ENCODE measurements at places on chromosomes 13 and 19.

DNA sequence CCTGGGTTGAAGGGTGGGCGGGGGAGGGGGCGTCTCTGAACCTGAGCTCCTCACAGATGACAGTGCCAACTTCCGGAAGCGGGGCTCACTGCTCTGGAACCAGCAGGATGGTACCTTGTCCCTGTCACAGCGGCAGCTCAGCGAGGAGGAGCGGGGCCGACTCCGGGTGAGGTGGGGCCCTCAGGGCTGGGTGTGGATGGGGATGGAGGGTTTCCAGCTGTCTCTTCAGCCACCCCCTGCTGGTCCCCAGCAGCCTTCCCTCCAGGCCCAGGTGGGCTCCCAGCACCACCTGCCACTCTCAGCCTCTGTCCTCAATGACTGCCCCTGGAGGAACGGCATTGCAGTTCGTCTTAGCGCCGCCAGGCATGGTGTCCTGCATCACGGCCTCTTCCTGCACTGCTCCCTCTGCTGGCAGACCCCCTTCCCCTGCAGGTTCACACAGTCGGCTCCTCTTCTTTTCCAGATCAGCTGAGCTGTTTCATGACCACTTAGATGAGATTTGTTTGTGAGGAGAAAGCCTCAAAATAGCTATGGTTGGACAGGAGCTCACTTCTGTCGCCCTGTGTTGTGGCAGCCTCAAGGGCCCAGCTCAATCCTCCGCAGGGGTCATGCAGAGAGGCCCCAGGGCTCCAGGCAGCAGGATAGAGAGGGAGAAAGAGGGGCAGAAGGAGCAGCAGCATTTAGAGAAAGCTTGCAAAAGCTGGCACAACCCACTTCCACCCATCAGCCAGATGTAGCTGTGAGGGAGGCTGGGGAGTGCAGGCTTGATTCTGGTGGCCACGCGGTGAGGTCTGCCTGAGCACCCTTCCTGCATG lies 2.5 kb upstream of the GARIN5A start:
- no peak for DNase-seq

- no peak for DNase-seq
These were observed 317.3 kb downstream of the PCDH17 start for GRCh38 chr13:57948884-57949283.

DNA sequence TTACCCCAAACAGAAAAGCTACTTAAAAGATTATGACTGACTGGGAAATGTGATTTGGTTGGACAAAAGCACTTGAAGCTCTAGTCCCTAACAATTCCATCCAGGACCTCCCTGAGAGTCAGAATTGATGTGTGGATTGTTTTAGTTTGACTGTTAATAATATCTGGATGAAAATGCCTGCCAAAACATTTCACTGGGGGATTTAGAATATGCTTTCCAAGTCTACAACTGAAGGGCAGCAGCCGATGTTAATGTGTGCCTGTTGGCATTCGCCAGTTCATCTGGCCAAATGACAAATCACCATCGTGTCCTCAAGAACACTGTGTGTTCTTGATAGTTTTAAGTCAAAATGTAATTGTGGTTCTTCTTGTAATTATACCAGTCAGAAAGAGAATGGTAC lies 76.0 kb upstream of the TSC22D1 start:
- no peak for DNase-seq

DNA sequence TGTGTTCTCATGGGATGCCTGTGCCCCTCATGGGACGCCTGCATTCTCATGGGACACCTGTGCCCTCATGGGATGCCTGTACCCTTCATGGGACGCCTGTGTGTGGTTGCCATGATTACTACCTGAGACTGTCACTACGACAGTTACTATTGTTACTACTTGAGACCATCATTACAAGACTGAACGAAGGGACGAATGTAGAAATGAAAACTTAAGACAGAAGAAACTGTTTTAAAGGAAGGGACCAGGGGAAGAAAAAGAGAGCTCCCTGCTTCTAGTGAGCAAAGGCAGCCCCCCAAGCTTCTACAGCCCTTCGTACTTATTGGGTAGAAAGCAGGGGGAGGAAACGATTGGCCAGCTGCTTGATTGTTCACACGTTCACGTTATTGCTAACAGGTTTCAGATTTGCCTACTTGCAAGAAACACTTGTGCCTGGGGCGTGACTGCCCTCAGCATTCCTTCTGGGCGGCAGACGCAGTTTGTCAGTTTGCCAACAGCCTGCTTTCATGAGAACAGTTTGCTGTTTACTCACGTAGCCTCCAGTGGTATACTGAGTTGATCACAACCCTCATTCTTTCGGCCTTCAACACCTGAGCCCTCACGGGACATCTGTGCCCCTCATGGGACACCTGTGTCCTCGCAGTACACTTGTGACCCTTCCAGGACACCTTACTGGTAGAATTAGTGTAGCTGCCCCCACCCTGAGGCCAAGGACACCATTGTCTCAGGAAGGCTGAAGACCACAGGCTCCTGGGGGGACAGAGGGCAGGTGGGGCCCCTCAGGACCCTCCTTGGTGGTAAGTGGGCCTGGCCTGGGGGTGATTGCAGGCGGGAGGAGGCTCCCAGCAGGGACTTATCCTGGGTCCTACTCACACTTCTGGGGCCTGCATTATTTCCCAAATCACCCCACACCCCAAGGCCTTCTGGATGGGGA lies 2.5 kb upstream of the S1PR4 start:
- no peak for DNase-seq

- DNase-seq, result no peak
These were observed 22.2 kb upstream of the KPNA3 start for GRCh38 chr13:49814551-49815270.

GRCh38 chr13:26699197-26699490 lies 61.4 kb downstream of the GPR12 start:
- no peak for DNase-seq
